ENCODE measurements at places on chromosomes 11 and 22. TPM values are rescaled to one million over a fixed set of nuclear protein-coding genes. Genes with fewer than 3 reads are reported as not detected.

DNA sequence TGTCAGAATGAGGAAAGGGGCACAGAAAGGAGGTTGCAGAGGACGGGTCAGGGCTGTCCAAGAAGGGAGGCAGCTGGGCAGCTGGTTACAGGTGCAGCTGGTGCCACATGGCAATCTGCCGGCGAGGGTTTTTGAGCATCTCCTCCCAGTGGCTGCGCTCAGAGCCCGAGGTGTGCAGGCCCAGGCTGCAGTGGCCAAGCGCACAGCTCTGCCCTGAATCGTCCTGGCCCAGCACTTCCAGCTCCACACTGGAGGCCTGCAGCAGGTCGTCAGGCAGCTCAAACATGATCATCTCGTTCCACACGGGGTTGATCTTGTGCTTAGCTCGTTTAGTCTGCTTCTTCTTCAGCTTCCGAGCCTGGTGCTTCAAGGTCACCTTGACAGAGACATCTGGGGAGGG, 42.2 kb downstream of the SYT13 start:
- no peak for DNase-seq
- H3K27me3 ChIP-seq: peaks cover 1% of the 10 kb centered on the region
- no peaks in the 10 kb centered on the region for H3K4me1 ChIP-seq
- H3K36me3 ChIP-seq: no peaks in the 10 kb centered on the region
- no peak overlapping the region for H3K4me3 ChIP-seq

- peaks cover 7% of the 10 kb centered on the region for H3K27me3 ChIP-seq
- no peaks in the 10 kb centered on the region for H3K36me3 ChIP-seq
- no peak overlapping the region for H3K4me3 ChIP-seq
Measured at GRCh38 chr11:119519796-119520195, 96.8 kb upstream of the THY1 start.

- no peaks in the 10 kb centered on the region for H3K4me1 ChIP-seq
- no peaks in the 10 kb centered on the region for H3K27me3 ChIP-seq
- H3K27ac ChIP-seq: no peak overlapping the region
- DNase-seq: no peak
- no peak overlapping the region for H3K4me3 ChIP-seq
Measured at GRCh38 chr11:43758927-43759326, 78.4 kb downstream of the HSD17B12 start.

- H3K36me3 ChIP-seq: no peaks in the 10 kb centered on the region
- H3K4me3 ChIP-seq: no peak overlapping the region
- peaks cover 13% of the 10 kb centered on the region for H3K27me3 ChIP-seq
- H3K4me1 ChIP-seq: peaks cover 5% of the 10 kb centered on the region
Measured at GRCh38 chr22:23523713-23524112, 56.4 kb downstream of the IGLL1 start.

TRPC6 gene
- total RNA-seq: not detected

HBD gene
- not detected for total RNA-seq

TREH gene
- total RNA-seq: not detected

RGL4 gene
- total RNA-seq: 14.6 TPM

DUSP8 gene
- 1.3 TPM for total RNA-seq

CRYBB2 gene
- 0.30 TPM for total RNA-seq

All from activated CD4-positive, alpha-beta T cell treated with anti-CD3 and anti-CD28 coated beads for 36 hours (primary cell).